Erythroblast (primary cell): ENCODE measurements at places on chromosomes 1 and 21.
A peak's percentile ranks its signal among the peaks of the same experiment; 100 is the strongest.

- no peak for DNase-seq
These were observed 48.3 kb upstream of the LHX8 start for GRCh38 chr1:75085931-75086330.

- DNase-seq, result no peak
These were observed 9.3 kb downstream of the RAVER2 start for GRCh38 chr1:64754173-64754572.

GRCh38 chr1:220841293-220841692 lies 38.0 kb upstream of the HLX start:
- no peak for DNase-seq

DNA sequence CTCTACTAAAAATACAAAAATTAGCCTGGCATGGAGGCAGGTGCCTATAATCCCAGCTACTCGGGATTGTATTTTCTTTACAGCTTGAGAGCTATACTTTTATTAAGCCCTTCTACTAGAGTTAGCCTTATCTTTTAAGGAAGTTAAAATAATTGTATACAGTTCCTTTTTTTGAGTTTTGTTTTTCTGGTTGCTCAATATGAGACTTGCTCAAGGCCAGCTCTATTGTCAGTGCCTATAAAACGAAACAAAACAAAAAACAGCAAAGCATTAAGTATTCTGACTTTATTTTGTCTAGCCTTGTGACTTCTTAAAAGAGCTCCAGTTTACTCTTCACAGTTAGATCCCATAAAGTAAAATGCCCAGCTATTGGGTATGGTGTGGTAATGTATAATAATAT lies 17.2 kb downstream of the PKN2 start:
- DNase-seq, result no peak

- DNase-seq, result no peak
These were observed 34.2 kb downstream of the MATN1 start for GRCh38 chr1:30688920-30689794.

- no peak for DNase-seq
These were observed 44.0 kb downstream of the EDN2 start for GRCh38 chr1:41440321-41441085.

DNA sequence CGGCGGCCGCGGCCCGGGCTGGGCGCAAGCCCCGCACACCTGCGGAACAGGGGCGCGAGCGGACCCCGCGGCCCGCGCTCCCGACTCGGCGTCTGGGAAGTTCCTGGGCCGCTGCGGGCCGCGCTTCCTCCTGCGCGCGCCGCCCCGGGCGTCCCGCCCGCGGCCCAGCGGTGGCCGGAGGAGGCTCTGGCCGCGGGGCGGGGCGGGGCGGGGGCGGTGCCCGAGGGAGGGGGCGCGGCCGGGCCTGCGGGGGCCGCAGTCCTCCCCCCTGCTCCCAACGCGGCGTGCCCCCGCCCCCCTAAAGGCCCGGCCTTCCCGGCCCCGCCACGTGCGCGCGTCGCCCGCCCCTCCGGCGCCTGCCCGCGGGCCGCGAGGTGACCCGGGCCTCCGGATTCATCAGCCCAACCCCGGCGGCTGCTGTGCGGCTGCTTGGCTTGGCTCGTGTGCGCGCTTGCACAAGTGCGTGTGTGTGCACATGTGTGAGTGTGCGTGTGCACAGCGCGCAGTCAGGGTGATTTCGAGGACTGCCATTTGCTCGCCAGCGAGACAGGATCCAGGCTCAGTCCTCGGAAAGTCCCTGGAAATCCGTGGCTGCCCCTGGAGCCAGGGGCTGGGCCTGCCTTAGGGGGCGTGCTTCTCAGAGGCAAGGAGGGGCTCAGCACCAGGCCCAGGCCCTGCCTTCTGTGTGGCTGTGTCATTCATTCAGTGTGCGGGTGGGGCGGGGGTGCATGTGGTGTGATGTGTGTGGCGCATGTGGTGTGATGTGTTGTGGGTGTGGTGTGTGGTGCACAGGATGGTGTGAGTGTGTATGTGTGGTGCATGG lies at the start of gene C2CD2:
TSS of gene C2CD2 (minus strand) at position 188 of the 823 bp plus-strand sequence. CDS start 370 bp downstream, outside the sequence.
- peak; percentile 82 for DNase-seq

GRCh38 chr1:25715888-25716287 lies 84.1 kb upstream of the SELENON start:
- no peak for DNase-seq

GRCh38 chr21:25709684-25710265 lies 24.9 kb downstream of the ATP5PF start:
- peak; percentile 9 for DNase-seq

- DNase-seq, result no peak
These were observed 8.4 kb upstream of the GPR153 start for GRCh38 chr1:6269296-6269695.

- peak; percentile 75 for DNase-seq
These were observed 492 bp downstream of the HLX start for GRCh38 chr1:220879509-220880361.

- DNase-seq, result no peak
These were observed 107.0 kb downstream of the CLIC6 start for GRCh38 chr21:34775793-34776192.

DNA sequence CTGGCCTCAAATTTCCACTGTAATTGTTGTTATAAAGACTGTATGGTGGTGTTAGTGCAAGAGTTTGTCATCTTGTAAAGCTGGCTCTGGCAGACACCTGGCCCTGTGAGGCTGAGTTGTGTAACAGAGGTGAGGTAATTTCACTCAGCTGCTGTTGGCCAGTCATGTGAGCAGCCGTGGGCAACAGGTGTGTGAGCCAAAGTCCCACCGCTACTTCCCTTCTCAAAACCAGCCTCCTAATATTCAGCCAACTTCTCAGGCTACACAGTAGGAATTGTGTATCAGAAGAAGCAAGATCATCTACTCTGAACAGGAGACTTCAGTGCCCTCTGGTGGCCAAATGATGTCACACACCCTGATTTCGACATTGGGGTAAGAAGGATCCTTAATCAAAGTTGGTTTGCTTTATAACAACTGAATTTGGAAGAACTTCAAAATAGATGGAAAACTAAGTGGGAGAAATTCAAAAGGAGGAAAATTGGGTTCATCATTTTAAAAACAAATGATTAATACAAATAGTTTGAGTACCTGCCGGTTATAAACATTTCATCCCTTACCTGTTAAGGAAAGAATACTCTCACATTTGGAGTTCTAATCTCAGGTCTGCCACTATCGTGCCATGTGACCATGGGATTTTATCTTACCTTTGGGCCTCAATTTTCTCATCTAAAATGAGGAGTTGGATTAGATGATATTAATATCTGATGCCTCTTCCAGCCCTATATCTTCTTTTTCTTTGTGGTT lies 2.6 kb upstream of the CREG1 start:
- peak; percentile 90 for DNase-seq

GRCh38 chr1:50095716-50096115 lies 13.0 kb upstream of the ELAVL4 start:
- no peak for DNase-seq

- peak; percentile 71 for DNase-seq
These were observed 10.9 kb upstream of the IFI16 start for GRCh38 chr1:158998781-158999161.

DNA sequence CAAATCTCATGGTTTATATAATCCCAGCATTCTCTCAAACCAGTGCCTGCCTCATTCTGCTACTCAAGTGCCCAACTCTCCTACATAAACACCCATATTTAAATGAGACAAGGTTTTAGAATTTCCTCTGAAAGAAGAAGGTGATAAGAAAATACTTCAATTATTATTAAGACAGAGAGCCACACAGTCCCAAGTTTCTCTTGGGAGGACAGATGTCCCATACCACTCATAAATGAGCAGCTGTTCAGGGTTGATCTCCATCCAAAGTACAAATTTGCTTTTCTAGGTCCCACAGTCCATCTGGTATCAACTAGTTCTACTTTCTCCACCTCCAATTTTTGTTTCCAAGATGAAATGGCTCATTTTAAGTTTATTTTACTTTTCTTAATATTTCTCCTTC lies 11.3 kb downstream of the DCAF8 start:
- no peak for DNase-seq

DNA sequence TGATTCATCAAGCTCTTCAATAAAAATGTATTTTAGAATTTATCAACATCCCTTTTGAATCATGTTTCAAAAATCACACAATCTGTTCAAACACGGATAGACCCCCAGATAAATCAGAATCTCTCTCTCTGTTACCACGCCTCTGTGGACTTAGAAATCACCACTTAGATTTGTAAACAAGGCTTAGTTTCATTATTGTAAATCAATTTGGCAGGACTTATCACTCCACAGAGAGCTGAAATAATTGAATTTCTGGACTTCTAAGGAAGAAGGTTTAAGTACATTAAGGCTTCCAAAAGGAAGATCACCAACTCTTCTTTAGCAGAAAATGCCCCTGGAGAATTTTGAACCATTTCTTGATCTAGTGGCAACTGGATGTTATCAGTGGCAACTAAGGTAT lies 100.4 kb downstream of the APP start:
- DNase-seq, result no peak
